Kidney capillary endothelial cell (primary cell): ENCODE measurements at places on chromosomes 4 and X.
A peak's percentile ranks its signal among the peaks of the same experiment; 100 is the strongest.

- DNase-seq, result no peak
Observed at GRCh38 chr4:76783836-76784235, 114.1 kb downstream of the SOWAHB start.

- peak; percentile 51 for DNase-seq
Observed at GRCh38 chrX:154019633-154020528, at the start of gene IRAK1. IRAK1 (minus strand) TSS chrX:154019902; CDS start chrX:154019812, 90 bp downstream.

DNA sequence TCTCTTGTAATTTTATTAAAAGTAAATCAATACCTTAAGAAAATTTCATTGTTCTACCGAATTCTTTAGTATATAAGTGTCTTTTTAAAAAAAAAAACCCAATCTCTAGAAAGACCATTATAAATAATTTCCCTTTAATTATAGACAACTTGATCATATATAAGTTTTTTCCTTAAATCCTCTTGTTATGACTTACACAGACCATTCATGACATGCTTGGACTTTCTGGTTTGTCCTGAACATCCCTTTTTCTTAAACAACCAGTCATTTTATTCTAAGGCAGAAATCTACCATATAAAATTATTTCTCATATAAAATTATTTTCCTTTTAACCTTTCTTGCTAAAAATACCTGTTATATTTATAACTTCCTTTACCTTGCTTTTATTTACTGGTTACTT is 15.4 kb upstream of the FHDC1 start:
- DNase-seq, result no peak

GRCh38 chr4:183906739-183907651 is 1.9 kb downstream of the STOX2 start:
- DNase-seq, result no peak

DNA sequence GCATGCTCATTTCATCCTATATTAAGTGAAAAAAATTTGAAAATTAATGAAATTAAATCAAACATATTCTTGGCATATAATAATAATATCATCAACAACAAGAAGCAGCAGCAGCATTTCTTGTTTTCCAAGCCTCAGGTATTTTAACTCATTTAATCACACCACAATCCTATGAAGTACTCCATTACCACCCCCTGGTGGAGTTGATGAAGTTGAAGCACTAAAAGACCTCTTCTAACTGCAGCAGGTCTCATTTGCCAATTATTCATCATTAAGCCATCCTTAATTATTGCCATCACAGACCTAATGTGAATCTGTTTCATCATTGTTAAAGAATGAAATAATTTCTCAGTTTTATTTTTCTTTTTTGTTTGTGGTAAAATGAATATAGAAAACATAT is 801.4 kb upstream of the GRID2 start:
- no peak for DNase-seq

- no peak for DNase-seq
Observed at GRCh38 chr4:183611210-183611830, 47.7 kb downstream of the RWDD4 start.

DNA sequence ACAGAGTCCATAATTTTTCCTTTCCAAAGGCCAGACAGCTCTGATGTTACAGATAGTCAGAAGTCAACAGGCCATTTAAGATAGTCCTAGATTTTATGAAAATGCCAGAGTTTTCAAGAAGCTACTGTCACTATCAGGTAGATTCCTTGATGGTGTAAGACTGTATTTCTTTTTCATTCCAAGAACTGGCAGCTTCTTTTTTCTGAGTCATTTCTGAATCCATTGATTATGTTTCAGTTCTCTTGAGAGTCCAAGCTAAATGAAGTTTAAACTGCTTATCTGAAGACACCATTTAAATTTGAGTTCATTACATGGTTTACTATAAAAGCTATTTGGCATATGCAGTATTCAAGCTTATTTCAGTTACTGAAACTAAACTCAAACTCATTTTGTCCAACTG is 44.6 kb downstream of the RASSF6 start:
- no peak for DNase-seq

DNA sequence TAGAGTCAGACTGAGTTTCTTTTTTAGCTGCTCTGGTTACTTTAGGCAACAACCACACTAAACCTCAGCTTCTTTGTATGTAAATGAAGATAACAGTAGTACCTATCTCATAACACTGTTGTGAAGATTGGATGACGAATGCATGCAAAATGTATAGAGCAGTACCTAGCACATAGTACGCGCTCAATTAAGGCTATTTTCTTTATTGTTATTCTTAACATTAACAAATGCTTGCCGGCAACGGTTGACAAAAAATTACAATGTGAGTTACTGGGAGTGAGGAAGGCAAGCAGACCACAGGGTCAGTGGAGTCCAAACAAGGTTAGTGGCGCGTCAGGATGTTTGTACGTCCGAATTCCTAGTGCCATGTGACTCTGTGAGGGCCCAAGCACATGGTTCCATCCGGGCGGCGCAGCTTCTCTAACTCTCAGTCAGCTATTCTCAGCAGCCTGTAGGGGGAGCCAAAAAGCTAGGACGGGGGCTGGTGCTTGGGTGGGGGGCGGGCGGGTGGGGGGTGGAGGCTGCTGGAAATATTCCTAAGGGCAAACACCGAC is 821 bp upstream of the NALF2 start:
- DNase-seq, result no peak

GRCh38 chrX:119853444-119853843 is 681 bp upstream of the UPF3B start:
- no peak for DNase-seq

DNA sequence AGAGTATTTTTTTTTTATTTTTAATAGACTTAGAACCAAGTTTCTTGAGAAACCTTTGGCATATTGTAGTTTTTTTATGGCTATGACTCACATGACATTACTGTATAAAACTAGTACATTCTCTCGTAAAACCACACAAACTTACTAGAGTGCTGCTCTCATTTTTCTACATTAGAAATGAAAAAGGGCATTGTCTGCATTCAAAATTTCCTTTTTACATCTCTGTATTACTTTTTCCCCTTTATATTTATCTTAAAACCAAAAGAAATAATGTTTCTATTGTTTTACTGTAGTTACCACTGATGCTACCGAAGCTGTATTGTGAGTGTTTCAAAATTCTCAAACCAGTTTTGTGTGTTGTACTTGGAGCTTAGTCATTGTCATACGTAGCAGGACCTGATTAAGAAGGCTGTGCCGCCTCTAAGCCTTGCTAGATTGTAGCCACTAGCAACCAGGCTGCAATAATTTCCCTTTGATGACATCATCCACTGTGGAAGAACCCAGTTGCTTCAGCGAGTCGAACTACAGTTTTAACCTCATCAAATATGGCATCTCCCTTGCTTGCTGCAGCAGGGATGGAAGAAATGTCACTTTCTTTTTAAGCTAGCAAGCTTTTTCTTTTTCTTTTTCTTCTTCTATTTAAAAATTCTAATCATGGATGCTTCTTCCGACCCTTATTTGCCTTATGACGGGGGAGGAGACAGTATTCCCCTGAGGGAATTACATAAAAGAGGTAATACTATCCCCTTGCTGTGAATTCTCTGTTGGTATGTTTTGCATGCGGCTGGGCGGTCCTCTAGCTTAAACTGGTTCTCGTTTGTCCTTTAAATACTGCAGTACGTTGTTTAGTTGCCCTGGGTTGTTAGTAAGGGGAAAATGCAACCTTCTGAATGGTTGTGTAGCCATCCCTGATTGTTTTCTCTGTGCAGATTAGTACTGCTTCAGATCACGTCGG is 39.6 kb downstream of the CLCN3 start:
- peak; percentile 98 for DNase-seq

DNA sequence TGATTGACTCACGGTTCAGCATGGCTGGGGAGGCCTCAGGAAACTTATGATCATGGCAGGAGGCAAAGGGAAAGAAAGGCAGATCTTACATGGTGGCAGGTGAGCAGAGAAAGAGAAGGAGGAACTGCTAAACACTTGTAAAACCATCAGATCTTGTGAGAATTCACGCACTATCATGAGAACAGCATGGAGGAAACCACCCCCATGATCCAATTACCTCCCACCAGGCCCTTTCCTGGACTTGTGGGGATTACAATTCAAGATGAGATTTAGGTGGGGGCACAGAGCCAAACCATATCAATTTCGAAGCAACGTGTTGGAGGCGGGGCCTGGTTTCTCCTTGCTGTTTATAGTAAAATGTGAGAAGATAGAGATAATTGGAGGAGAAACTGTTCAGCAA is 167.4 kb downstream of the GABRB1 start:
- no peak for DNase-seq

DNA sequence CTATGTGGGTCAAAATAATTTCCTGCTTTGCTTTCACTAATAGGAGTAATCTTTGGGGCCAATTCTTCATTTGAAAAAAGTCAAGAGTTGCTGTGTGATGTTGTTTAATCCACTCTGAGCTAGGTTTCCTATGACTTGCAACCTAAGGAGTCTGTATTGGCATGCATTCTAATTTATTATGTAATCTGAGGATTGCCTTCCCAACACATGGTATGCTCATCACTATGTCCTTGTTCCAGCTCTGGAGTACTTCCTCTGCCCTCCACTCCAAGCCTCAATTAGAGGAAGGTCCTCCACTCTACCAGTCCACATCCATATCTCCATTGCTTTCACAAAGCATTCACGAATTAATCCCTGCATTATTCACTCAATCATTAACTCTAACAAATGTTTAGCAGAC is 56.1 kb downstream of the PPP3CA start:
- DNase-seq, result no peak
